ENCODE measurements at places on chromosomes 12 and 14.

DNA sequence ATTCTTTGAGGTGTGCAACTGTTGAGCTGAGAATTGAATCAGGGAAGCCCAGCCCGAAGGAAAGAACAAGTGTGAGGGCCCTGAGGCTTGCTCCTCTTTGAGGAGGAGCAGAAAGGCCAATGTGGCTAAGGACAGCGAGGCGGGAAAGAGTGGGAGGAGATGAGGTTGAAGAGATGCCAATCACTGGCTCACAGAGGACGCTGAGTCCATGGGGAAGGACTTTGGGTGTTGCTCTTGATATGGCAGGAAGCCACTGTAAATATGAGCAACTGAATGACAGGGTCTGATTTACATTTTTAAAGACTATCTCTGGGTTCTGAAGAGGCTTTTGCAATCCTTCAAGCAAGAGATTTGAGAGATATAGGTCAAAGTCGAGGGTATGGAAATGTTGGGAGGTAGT lies 3.3 kb upstream of the APPL2 start:
- DNase-seq = no peak

GRCh38 chr14:101056446-101056845 lies 152.9 kb upstream of the RTL1 start:
- DNase-seq = no peak

- no peak for DNase-seq
Measured at GRCh38 chr14:102589761-102590290, 2.6 kb upstream of the RCOR1 start.

DNA sequence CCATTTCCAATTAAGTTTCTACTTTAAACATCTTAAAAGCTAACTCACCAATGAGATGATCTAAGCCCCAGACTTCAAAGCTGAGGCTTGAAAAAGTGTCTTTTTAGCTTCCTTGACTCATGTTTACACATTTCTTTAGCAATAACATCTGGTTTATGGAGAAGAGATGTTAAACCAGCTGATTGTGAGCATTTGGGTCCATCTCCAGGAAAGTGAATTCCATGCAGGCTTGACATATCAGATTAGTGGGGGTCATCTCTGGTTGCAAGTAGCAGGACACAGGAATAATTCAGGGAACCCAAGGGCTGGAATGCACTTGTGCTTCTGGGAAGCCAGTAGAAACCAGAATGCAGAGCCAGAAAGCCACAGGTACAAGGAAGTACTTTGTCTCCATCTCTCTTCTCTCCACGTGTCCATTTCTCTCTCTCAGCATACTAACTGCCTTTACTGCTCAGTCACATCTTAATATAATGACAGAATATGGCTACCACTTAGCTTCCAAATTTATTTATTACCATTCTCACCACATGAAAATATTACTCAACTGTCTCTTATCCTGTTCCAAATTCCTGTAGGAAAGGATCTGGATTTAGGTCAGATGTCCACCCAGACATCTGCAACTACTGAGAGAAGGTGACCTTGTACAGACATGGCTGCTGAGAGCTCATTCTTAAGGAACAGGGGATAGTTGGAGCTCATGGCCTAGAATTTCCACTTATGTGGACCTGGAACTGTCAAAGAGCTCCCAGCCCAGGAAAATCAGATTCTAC lies 104.4 kb downstream of the SCN8A start:
- DNase-seq = no peak

GRCh38 chr14:105138551-105139111 lies 29.9 kb downstream of the JAG2 start:
- DNase-seq = peak; percentile 48

- no peak for DNase-seq
Measured at GRCh38 chr12:93802293-93802692, 125.1 kb downstream of the CRADD start.

DNA sequence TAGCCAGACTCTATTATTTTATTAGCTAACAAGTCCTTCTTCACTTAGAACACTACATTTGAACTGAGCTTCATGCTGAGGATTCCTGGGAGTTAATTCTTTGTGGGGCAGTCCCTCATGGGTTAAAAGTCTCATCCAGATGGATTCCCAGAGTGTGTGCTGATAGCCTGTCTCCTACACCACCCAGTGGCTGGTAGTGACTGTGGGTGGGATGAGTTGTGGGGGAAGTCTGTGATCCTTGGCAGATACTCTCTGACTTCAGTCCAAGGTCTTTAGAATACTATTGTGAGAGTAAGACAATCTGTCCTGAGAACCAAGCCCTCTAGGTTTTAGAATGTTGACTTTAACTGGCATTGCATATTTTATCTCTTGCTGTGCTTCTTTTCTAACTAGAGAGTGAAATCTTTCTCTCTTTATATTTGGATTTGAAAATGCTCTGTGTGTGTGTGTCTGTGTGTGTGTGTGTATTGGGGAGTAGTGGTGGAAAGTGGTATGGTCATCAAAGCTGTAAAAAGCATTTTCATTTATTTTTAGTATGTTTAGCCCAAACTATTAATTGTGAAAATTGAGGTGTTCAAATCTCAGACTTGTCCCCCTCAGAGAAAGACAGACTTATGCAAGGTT lies 37.3 kb downstream of the AKAP6 start:
- DNase-seq = no peak

GRCh38 chr12:122886851-122887818 lies 8.8 kb downstream of the VPS37B start:
- no peak for DNase-seq

DNA sequence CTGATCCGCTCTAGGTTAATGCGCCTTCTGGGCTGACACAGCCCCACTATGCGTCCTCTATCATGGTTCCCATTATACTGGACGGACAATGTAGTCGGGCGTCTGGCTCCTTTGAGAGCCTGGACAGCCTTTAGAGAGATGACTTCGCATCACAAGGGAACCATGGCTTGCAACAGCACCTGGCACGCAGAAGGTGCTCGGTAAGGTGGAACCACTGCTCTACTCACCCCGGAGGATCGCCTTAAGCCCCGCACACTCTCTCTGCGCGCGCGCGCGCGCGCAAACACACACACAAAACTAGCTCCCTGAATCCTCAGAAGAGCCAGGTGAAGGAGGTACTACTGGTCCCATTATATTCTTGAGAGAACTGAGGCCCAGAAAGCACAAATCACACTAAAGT lies 7.1 kb downstream of the MAP3K12 start:
- DNase-seq = no peak

Measured in tibial artery (tissue), 4 donors.